ENCODE measurements at places on chromosomes 2 and 18. TPM values are rescaled to one million over a fixed set of nuclear protein-coding genes. Genes with fewer than 3 reads are reported as not detected.

DNA sequence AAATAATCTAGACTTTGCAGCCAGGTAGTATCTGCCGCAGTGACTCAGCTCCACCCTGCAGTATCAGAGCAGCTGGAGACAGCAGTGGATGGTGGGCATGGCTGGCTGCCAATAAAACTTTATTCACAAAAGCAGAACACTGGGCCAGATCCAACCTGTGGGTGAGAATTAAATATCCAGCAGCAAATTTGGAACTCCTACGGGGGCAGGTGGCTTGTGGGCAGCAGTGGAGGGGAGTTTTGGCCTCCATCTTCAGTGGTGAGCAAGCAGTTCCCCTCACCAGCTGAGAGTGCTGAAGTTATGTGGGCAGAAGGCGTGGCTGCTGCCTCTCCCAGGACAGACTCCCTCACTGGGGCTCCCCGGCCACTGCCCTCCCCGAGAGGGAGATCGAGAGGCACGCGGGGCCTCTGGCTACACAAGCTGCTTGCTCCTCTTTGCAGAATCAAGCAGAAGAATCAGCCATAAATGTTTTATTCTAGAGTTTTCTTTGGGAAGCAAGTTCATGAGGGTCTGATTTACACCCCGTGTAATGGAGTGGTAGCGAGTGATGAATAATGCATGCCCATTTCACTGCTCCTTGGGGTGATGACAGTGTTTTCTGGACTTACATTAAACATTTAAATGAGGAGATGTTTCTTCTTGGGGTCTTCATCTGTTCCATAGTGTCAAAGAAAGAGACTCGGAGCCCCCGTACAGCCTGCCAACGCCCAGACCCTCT, 204.3 kb downstream of the SEPTIN10 start:
- no peak for DNase-seq
- H3K4me3 ChIP-seq = no peak overlapping the region
- H3K27me3 ChIP-seq = no peaks in the 10 kb centered on the region
- no peaks in the 10 kb centered on the region for H3K4me1 ChIP-seq
- H3K27ac ChIP-seq = no peak overlapping the region

DNA sequence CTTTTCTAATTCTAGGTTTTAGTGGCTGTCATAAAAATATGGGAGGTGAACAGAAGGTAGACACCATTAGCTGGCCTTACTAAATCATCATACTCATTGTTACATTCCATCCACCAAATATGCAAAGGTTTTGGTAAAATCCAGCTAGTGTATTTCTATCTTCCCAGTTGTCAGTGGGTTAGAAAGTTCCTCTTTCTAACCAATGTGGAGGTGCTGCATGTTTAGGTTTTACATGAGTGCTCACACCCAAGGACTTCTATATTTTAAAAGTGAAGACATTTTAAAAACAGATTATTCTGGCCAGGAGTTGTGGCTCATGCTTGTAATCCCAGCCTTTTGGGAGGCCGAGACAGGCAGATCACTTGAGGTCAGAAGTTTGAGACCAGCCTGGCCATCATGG, 5.9 kb downstream of the ALPP start:
- no peak for DNase-seq
- no peak overlapping the region for H3K4me3 ChIP-seq
- peaks cover 9% of the 10 kb centered on the region for H3K4me1 ChIP-seq
- peaks cover 14% of the 10 kb centered on the region for H3K27me3 ChIP-seq

- H3K27ac ChIP-seq = peak overlapping the region; percentile 92
- peaks cover 12% of the 10 kb centered on the region for H3K36me3 ChIP-seq
Observed at GRCh38 chr2:68831686-68832232, 39.4 kb downstream of the BMP10 start.

DNA sequence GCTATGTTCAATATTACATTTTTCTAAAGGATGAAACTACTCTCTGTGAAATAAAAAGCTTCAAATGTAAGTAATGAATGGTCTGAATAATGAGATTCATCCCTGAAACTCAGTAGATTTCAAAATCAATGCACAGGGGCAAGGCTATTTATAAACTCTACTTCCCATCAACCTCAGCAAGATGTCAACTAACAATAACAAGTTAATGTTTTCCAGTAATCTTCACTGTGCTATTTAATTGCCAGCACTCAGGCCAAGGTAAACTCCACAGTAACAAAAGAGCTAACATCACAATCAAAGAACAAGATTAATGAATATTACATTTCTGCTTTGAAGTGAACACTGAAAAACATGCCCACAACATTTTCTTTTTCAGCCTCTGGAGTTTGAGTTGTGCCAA, 144.3 kb upstream of the ZFP36L2 start:
- no peaks in the 10 kb centered on the region for H3K27me3 ChIP-seq
- H3K4me1 ChIP-seq = peaks cover 20% of the 10 kb centered on the region
- no peak for DNase-seq
- no peaks in the 10 kb centered on the region for H3K36me3 ChIP-seq

DNA sequence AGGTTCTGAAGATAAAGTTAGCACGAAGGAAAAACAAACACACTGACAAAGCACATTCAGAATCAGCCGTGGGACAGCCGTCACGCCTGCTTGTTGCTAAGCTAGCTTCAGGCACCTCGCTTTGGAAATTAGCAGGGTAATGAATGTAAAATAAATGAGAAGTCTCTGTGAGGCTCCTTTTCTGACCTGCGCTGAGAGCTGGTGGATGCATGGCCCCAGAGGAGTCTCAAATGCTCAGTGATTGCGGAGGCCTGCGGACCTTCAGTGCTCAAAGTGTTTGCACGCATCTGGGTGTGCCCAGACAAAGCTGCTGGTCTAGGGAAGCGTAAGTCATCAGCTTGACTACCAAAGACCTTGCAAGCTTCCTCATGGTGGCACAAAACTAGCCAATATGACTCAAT, 50.6 kb downstream of the CD8B2 start:
- H3K4me3 ChIP-seq = no peak overlapping the region
- H3K4me1 ChIP-seq = peaks cover 3% of the 10 kb centered on the region
- H3K27me3 ChIP-seq = peaks cover 10% of the 10 kb centered on the region
- no peak for DNase-seq

- H3K4me3 ChIP-seq = no peak overlapping the region
- H3K27ac ChIP-seq = no peak overlapping the region
- peaks cover 12% of the 10 kb centered on the region for H3K36me3 ChIP-seq
Observed at GRCh38 chr2:241351640-241352031, 4.4 kb upstream of the FARP2 start.

GRCh38 chr2:200667413-200667812, 81.6 kb downstream of the AOX1 start:
- H3K4me3 ChIP-seq = no peak overlapping the region
- no peaks in the 10 kb centered on the region for H3K4me1 ChIP-seq
- DNase-seq = no peak

- no peaks in the 10 kb centered on the region for H3K36me3 ChIP-seq
- no peak overlapping the region for H3K4me3 ChIP-seq
- no peak for DNase-seq
- H3K27me3 ChIP-seq = no peaks in the 10 kb centered on the region
- no peaks in the 10 kb centered on the region for H3K4me1 ChIP-seq
Observed at GRCh38 chr18:12686100-12686499, 16.4 kb downstream of the CEP76 start.

DNA sequence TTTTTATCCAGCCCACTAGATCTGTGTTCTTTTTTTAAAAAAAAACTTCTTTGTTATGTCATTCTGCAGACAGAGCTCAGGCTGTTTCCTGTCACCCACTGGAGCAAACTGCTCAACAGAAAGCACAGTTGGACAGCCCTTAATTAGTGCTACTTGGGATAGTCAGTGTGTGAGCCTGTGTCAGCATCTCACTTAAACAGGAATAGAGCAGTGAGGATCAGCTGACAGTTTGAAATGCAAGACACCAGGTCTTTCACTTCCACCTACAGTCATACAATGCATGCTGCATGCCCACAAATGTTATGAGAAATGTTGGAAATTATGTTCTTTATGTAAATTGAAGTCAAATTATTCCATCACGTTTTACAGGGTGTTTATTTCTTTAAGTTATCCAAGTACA, 174.9 kb downstream of the NR4A2 start:
- H3K36me3 ChIP-seq = no peaks in the 10 kb centered on the region
- H3K27me3 ChIP-seq = peaks cover 5% of the 10 kb centered on the region
- H3K4me3 ChIP-seq = no peak overlapping the region
- DNase-seq = no peak

DNA sequence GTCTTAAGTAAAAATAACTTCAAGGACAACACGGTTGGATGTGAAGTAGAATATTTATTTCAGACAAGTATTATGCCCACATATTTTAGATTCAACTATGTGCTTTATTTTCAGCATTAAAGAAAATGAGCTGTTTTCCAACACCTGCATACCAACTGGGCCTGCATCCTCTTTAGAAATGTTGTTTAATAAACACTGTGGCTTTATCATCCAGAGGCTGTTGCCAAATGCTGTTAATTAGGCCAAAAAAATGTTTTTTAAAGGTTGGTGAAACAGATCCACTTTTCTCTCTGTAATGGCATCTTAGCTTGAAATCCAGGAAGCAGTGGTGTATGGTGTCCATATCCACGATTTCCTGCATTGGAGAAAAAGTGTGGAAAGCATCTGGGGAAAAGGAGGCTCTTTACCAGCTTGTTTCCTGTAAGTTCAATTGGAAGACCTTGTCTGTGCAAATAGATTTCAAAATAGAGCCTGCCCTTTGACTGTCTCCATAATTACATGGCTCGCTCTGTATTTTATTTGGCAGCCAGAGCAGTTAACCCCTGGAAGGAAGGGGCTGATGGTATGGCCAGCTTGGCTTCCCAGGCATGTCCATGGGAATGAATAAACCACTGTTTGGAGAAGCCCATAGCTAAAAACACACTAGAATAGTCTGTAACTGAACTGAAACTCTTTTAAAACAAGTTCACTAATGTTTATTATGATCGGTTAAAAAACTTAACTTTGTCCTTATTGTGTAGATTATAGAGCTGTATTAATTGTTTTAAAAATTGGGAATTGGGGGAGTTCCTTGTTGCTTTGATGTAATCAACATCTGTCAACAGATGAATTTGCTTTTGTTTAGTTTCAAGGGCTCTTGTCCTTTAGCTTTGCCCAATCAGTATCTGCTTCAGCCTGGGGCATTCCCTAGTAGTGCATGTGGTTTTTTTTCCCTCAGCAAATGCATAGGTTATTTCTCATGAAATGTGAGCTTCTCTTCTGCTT, 33.0 kb upstream of the DLX1 start:
- no peak overlapping the region for H3K4me3 ChIP-seq
- no peak overlapping the region for H3K27ac ChIP-seq
- no peaks in the 10 kb centered on the region for H3K27me3 ChIP-seq

The IL36A gene
- total RNA-seq = 2.1 TPM

GRCh38 chr2:206418968-206419367, 24.4 kb upstream of the ADAM23 start:
- peaks cover 14% of the 10 kb centered on the region for H3K36me3 ChIP-seq
- H3K27ac ChIP-seq = no peak overlapping the region
- no peaks in the 10 kb centered on the region for H3K4me1 ChIP-seq
- H3K27me3 ChIP-seq = peaks cover 16% of the 10 kb centered on the region
- DNase-seq = no peak

- peak overlapping the region; percentile 61 for H3K4me3 ChIP-seq
- no peaks in the 10 kb centered on the region for H3K36me3 ChIP-seq
Observed at GRCh38 chr2:37635504-37636380, 35.7 kb downstream of the CDC42EP3 start.

The RNF152 gene
- total RNA-seq = 0.23 TPM

The PSD4 gene
- total RNA-seq = 118 TPM

Data from naive thymus-derived CD8-positive, alpha-beta T cell (primary cell).